ENCODE measurements at places on chromosomes 3 and 15.

DNA sequence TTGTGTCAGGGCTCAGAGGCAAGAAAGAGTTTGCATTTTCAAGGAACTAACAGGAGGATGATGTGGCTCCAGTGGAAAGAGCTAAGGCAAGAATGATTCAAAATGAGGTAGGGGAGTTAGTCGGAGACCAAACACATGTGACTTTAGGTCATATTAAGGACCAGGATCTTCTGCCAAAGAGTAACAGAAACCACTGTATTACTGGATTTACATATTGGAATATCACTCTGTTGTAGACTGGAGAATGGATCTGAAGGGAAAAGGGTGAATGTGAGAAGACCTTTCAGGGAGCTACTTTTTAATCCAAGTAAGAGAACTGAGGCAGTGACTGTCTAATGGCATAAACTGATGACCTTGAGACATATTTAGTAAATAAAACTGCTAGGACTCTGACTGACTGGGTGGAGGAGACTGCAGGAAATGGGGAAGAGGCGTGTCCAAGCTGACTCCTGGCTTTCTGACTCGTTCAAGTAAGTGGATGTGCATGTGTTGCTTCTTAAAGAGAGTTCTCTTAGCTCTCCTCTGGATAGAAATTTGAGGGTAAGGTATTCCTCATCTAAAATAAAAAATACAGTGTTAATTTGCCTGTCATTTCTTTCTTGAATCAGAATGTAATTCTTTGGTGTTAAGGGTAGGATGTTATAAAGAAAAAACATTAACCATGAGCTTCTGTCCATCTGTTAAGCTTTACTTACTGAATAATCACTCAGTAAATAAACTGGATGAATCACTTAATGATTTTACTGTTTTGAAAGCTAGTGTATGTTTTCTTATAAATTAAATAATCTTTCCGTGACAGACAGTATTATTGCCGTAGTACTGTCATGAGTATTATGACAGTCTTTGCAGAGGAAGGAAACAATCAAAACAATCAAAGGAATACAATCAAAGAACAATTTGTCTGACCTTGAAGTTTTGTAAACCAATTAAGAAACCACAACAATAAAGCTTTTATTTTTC lies 58.3 kb upstream of the CFAP20DC start:
- no peak for DNase-seq

DNA sequence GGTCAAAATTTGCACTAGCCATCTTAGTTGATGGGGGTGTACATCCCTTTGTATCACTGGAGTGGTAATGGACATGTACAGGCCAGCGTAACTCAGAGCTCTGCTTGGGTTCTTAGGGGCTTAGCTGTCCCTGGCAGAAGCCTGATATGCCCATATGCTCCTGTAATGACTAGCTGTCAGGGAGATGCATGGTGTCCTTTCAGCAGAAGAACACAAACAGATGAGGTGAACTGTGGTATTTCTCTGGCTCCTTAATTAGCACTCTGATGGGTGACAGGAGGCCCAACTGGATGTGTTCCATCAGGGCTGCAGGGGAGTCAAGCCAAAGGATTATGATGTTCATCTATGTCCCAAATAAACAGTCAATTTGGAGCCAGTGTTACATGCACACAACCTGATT lies 774.5 kb downstream of the AGBL1 start:
- no peak for DNase-seq

DNA sequence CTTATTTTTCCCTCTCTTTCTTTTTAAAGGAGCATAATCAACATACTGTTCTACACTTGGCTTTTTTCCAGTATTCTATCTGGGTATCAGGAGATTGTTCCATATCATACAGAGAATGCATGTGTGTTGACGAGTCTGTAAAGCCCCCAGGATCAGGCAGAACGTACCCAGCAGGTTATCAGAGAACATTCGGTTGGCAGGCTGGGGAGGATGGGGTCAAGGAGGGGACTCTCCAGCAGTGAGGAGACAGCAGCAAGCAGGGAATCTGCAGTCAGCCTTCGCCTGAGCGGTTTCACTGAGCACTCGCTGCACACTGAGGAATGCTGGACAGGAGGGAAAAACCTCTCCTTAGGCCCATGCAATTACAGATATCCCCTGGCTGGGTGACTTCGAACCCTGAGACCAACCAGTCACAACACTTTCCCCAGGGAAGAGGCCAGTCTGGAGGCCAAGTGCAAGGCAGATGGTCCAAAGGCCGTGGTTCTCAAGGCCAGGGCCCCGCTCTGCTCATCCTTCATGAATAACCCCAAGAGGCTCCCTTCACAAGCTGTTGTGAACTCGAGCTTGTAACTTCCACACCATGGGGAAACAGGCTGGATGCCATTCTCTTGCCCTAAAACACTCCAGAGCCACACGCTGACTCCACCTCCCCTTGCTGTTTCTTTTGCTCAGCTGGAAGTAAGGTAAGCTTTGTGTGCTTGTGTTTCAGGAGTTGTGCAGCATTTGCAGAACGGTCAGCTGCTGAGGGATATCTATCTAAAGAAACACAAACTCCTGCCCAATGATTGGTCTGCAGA lies 60.1 kb downstream of the PXYLP1 start:
- DNase-seq, result no peak

DNA sequence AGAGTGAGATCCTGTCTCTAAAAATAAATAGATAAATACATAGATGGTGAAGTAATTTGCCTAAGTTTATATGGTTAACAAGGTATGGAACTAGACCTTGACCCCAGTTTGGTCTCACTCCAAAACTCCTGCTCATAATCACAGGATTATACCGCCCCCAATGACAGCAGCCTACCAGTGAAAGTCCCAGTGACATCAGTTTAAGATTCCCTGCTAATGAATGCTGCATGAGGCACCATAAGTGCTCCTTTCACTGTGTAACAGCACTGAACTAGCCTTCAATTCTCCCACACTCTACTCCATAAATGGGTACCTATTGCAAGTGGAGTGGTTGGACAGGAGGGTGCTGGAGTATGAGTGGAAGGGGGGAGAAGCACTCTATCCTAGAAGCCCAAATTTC lies 23.7 kb upstream of the THSD4 start:
- no peak for DNase-seq

- DNase-seq, result no peak
Measured at GRCh38 chr3:168865022-168865551, 769.4 kb upstream of the GOLIM4 start.

GRCh38 chr3:168117059-168117458 lies 21.3 kb upstream of the GOLIM4 start:
- DNase-seq, result no peak

GRCh38 chr15:41965441-41966413 lies 6.6 kb downstream of the EHD4 start:
- no peak for DNase-seq

DNA sequence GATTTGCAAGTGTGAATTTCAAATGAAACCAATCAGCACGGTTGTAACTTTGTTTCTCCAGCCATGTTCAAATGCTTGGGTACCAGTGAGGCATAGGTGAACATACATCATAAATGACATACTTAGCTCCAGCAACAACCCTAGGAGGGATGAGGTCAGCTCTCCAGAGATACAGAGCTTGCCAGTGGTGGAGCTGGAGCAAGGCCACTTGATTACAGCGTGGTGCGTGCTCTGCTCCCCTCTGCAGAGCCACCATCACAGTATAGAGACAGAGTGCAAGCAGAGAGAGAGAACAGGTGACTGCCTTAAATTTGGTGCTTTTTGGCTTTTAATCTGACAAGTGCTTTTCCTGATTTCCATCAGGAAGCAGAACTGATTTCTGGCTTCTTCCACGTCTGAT lies 275.1 kb downstream of the PDZRN3 start:
- no peak for DNase-seq

- DNase-seq, result peak; percentile 72
Measured at GRCh38 chr3:52277071-52277964, 1.1 kb downstream of the WDR82 start.
